NCI-H1930 (cell line): ENCODE measurements at places on chromosomes 7 and 10.
A peak's percentile ranks its signal among the peaks of the same experiment; 100 is the strongest.

DNA sequence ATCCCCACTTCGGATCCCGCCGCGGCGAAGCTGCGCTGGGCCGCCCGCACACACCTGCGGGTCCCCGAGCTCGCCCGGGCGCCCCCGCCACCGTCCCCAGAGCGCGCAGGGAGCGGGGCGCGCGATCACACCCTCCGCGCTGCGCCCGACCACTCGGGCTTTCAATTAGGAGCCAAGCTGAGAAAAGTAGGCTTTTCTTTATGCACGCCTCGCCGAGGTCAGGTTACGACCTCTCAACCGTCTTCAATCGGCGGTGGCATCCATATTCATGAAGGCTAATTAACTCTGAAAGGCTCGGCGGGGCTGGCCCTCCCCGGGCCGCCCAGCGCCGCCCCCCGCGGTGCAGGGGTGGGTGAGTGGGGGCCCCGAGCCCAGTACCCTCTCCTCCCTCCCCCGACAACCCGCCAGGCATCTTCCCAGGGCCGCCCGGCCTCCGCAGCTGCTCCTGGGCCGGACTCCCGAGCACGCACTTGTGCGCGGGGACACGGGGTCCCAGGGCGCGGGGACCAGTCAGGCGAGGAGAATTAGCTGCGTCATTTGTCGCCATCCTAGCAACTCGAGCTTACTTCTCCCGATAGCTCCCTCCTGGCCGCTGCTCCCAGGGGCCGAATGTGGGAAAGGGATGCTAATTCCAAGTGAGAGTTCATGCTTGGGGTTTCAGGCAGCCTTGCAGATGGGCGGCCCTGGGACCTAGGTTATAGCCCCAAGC, 155.5 kb upstream of the LYZL2 start:
- DNase-seq: peak; percentile 6

DNA sequence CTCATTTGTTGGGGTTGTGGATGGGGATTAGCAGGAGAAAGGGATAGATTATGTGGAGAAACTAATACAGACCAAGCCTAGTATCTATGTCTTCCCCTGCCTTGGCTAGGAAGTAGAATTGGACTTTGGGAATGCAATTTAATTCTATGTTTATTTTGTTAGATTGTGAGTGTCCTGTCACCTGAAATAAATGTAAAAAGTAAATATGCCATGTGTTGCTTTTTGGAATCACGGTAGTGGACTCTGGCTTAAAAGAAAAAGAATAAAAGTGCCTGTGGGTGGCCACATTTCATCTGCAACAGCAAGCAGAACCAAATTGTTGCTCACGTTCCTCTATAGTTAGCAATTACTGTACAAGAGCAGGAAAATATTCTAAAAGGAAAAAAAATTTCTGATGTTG, 42.3 kb downstream of the TET1 start:
- DNase-seq: no peak

DNA sequence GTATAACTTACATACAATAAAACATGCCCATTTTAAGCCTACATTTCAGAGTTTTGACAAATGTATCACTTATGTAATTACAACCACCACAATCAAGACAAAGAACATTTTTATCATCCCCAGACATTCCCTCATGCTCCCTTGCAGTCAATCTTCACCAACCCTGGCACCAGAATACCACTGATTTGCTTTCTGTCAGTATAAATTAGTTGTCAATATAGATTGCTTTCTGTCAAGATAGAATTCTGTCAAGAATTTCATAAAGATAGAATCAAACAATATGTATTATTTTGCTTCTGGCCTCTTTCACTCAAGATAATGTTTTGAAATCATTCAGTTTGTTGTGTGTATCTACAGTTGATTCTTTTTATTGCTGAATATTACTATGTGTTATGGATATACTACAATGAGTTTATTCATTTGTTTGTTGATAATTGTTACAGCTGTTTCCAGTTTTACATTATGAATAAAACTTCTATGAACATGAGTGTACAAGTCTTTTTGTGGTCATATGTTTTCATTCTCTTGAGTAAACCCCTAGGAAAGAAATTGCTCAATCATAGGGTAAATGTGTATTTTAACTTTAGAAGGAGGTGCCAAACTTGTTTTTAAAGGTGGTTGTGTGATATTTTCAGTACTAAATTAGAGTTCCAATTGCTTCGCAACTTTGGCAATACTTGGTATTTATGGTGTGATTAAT, 56.9 kb downstream of the IFIT5 start:
- no peak for DNase-seq

DNA sequence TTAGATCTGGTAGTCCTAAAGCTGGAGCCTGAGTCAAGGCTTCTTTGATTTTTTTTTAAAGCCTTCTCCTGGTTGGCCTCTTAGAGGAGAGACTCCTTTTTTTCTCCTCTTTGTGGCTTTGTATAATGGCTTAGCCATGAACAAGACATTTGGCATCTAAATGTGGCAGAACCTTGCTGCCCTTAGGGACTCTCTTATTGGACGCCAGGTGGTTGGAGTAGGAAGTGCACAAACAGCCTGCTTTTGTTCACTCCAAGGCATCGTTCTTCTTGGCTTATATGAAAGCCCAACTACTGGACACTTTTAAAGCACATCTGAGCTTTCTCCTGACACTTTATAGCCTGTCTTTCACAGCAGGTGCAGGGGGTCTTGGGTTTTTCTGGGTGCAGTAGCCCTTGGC, 25.0 kb downstream of the ZPBP start:
- no peak for DNase-seq

DNA sequence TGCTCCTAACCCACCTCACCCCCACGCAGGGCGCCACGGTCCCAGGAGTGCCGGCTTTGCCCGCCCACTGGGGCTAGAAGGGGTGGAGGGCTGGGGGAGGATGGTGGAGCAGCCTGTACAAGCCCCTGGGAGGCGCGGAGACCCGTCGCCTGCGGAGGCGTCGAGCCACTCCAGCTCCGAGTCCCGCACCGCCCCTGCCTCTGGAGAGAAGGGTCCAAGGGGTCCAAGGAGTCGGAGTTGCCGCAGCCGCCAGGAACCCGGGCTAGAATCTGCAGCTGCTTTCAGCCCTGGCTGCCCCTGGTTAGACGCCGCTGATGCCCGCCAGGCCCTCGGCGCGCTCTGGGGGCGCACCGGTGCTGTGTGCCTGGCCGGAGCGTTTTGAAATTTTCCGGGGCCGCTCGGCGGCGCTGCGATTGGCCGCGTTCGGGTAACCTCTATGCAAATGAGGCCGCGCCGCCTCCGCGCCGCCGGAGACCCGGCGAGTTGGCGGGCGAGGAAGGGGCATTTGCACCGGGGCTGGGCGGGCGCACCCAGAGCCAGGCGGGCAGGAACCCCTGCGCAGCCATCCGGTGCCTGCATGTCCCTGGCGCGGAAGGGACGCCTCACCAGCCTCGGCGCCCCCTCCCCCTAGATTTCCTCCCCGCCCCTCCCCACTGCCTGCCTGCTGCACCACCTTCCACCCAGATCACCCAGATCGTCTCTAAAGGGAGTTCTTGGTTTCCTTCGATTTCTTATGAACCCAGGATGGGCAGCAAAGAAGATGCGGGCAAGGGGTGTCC, at the start of gene HMX2:
HMX2 (plus strand) TSS at position 502 of the 779 bp plus-strand sequence; CDS start at position 745, 243 bp downstream.
- DNase-seq: peak; percentile 75

- DNase-seq: no peak
These were observed 499.1 kb downstream of the ACTR3B start for GRCh38 chr7:153258686-153259085.

- no peak for DNase-seq
These were observed 275.3 kb upstream of the MKLN1 start for GRCh38 chr7:131052285-131052904.

DNA sequence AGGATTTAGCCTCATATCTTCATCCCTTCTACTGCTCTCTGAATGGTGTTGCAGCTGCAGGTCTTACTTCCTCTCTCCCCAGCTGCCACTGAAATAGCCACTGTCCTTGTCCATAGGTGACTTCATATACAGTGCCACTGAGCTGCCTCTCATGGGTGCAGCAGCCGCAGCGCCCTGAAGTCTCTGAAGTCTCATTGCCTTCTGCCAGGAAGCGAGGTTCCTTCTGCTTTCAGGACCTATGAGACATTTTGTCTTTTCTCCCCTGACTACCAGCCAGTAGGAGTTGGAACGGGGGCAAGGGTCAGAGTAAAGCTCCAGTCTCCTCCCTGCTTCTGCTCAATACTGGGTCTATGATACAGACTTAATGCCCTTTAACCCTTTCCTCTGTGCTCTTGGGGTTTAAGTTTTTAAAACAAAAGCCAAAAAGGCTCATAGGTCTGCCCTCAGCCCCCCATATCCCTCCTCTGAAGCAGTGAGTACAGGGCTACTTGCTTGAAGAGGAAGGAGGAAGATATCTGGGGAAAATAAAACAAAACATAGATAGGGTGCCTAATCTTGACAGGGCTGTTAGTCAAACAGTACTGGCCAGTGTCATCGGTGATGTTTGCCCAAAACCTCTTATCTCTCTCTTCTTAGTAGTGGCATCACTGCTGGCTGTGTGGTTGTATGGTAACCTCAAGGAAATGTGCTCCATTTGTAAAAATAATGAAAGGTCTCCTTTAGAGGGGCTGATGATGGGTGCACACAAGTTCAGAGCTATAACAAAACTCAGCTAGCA, 7.1 kb downstream of the PLCE1 start:
- no peak for DNase-seq

- no peak for DNase-seq
These were observed 44.3 kb downstream of the CCDC71L start for GRCh38 chr7:106616708-106617051.

DNA sequence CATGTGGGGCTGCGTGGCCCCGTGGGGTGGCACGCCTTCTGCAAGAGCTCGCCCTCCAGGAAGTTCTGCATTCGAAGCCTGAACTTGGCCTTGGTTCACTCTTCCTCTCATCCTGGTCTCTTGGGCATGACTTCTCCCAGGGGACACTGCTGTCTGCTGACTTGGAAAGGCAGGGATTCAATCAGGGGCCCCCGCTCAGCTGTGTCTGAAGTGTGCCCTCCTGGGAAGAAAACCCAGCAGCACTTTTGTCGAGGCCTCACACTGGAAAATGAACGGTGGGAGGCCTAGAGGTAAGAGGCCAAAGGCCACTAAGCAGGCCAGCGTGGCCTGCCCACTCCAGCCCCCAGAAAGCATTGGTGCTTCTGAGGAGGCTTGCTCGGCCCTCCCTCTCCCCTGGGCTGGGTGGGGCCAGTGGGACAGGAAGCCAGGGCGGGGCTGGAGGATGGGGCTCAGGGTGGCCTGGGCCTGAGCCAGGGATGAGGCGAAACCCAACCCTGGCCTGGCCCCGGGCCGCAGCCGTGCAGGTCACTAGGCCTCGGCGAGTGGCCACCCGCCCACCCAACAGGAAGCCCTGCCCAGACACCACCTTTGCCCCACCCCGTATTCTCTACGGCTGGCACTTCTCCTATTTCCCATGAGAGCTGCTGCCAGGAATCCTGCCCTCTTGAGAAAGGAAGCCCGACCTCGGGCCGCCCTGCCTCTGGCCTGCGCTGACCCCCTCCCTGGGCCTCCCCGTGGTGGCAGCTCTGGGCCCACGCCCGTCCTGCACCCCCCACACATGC, 81.1 kb downstream of the ZMIZ1 start:
- DNase-seq: no peak

DNA sequence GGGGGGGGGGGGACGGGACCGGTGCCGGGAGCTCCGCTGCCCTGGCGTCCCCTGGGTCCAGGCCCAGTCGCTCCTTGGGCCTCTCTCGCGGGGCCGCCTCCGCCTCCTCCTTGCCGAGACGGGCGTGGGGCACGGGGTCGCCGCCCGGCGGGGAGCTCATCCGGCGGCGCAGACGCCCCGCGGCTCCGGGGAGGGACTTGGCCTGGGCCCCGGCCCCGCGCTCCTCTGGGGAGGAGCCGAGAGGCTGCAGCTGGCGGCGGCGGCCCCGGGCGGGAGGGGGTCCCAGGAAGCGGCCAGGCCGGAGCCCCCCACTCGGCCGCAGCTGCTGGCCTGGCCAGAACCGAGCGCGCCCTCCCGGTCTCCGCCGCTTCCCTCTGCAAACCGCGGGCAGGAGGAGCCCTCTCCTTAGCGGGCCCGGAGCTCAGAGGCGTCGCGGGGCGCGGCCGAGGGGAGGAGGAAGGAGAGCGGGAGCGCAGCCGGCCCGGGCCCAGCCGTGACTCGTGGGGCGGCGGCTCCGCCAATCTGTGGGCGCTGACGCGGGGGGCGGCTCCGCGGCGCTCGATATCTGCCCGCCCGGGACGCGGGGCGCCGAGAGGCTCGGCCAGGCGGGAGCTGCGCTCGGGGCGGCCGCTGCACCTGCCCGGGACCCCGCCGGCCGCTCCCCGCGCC, at the start of gene FAM20C:
FAM20C (plus strand) TSS at position 591 of the 669 bp plus-strand sequence. CDS start 629 bp downstream, outside the sequence.
- DNase-seq: peak; percentile 52

- no peak for DNase-seq
These were observed 24.2 kb downstream of the PIP4K2A start for GRCh38 chr10:22690158-22690557.
